ENCODE measurements at places on chromosomes 6 and 20. TPM values are rescaled to one million over a fixed set of nuclear protein-coding genes. Genes with fewer than 3 reads are reported as not detected.
A peak's percentile ranks its signal among the peaks of the same experiment; 100 is the strongest.

DNA sequence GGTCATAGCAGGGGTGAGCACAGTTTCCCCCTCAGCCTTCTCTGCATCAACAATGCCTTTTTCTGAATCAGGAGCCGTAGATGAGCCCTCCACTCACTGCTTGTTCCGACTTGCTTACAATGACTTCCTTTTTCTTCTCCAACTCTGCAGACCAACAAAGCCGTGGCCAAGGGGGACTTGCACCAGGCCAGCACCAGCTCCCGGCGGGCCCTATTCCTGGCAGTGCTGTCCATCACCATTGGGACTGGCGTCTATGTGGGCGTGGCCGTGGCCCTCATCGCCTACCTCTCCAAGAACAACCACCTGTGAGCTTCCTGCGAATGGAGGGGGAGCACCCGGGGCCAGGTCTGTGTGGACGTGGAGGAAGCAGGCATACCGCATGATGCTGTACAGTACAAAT, 195.8 kb downstream of the SYNDIG1 start:
- no peak for DNase-seq

The TAAR9 gene
- total RNA-seq, result not detected

DNA sequence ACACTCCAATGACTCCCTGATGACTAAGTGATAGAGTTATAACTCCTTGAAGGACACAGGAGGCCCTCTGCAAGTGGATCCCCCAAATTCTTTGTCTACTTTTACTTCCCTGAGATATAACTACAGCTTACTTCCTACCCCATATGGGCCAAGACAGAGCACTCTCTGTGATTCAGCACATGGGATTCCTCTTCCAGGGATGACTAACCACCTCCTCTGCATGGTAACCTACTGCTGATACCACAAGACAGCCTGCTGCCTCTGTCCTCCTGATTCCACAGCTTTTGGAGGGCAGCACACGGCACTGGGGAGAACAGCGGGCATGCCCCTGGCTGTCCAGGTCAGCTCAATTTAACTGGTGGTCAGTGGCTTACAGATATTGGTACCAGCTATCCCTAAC, 675.7 kb upstream of the AGPAT4 start:
- DNase-seq, result no peak

DNA sequence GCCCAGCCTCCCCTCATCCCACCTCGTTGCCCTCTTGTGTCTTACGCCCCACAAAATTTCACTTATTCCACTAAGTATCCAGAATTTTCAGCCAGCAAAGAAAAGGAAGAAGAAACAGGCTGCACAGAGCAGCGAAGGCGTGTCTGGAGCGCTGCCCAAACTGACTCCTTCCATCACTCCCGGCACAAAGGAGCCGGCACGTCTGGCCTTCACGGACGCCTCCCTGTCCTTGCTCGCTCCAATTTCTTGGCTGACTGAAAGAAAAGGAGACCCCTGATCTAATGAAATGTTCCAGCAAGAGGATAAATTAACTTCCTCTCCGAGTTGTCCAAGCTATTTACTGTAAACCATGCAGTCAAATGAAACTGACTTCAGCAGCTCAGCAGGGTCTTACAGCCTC, 152.3 kb upstream of the CDH4 start:
- DNase-seq, result no peak

The PPP1R3G gene
- total RNA-seq, result 0.49 TPM

DNA sequence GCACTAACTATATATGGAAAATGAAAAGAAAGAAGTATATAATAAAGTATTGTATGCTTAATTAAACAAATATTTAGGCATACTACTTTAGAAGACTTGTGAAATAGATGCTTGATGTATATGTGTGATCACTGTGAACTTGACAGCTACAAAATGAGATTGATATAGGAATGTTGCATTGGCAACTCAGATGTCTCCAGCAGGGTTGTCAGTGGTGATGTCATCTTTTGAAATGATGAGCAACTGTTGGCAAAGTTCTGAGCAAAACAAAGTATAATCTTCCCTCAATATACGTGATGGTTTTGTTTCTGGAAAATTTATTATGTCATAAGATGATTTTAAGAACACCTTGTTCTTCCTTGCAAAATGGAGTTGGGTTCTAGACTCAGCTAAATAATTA, 133.8 kb downstream of the ARID1B start:
- DNase-seq, result no peak

GRCh38 chr20:61435184-61435822, 183.2 kb downstream of the CDH4 start:
- no peak for DNase-seq

GRCh38 chr20:23606652-23607049, 934 bp upstream of the CST9 start:
- peak; percentile 72 for DNase-seq

DNA sequence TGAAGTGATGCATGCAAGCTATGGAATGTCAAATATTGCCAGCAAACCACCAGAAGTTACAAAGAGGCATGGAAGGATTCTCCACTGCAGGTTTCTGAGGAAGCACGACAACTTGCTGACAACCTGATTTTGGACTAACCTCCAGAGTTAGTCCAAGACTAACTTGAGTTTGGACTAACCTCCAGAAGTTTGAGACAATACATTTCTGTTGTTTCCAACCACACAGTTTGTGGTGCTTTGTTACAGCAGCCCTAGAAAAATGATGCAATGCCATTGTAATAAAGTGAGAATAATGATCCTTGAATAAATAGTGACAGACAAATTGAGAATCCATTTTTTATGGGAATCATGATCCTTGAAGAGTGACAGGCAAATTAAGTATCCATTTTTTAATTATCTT, 169.9 kb upstream of the HDDC2 start:
- no peak for DNase-seq

The FAM184A gene
- total RNA-seq, result 5.0 TPM

DNA sequence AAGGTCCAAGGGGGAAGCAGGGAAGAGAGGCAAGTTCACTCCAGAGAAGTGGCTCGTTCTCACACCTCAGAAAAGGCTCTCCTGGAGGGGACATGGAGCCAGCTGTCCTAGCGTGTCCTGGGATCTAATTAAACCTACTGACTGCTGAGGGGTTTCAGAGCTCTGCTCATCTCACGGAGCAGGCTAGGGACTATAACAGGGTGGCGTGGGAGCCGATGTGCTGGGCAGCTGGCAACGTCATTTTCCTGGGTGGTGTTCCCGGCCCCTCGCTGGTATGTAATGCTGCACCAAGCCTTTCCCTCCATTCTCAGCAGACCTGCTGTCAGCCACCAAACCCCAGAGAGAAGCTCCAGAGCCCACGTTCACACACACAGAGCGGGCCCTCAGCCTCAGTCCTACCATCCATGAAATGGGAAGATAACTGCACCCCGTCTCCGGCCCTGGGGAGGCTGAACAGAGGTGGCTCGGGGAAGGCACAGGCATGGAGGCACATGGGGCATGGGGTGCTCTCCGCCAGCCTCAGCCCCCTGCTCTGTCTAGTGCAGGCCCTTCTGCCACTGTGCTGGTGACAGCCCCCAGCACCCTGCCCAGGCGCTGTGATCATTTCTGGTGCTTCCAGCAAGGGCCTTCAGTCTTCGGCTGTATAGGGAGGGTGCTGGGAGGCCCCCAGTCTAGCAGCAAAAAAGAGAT, 1.9 kb downstream of the CST7 start:
- DNase-seq, result no peak

- DNase-seq, result no peak
Measured at GRCh38 chr20:43982016-43982415, 67.4 kb downstream of the TOX2 start.

The PHACTR1 gene
- total RNA-seq, result 3.5 TPM

- no peak for DNase-seq
Measured at GRCh38 chr6:31948753-31949413, 3.0 kb downstream of the CFB start.
